Activated gamma-delta T cell treated with Interleukin-2 at 50 U/mL for 16 hours (primary cell): ENCODE measurements at places on chromosomes 4 and X.

- DNase-seq: no peak
These were observed 14.5 kb downstream of the PRSS48 start for GRCh38 chr4:151291485-151291884.

DNA sequence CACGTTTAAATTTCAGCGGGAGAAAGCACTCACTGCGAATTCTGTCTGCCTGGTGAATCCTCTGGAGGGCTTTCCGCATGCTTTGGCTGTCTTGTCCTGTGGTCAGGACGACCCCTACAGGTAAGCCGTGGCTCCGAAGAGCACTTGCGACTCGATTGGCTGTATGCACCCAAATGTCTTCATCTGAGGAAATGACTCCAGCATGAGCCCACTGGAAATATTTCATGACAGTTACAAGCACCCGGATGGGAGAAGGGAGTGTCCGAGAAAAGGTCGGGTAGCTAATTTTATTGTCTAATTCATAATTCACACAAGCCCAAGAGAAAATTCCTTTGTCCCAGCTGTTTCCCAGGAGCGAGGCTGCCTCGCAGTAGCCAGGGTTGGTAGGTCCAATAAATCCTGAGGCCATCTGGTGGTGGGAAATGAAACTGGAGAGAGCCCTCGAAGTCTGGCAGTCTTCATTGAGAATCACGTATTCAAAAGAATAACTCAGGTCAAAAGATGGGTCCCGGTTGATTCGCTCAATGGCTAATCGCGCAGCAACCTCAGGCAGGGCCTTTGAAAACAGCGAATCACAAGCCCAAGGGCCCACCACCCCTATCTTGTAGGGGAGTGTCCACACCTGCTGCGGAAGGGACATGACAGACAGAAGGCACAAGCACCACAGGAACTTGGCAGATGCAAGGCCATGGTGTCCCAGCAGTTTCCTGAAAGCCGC lies 6.6 kb downstream of the GUCY2F start:
- DNase-seq: no peak

DNA sequence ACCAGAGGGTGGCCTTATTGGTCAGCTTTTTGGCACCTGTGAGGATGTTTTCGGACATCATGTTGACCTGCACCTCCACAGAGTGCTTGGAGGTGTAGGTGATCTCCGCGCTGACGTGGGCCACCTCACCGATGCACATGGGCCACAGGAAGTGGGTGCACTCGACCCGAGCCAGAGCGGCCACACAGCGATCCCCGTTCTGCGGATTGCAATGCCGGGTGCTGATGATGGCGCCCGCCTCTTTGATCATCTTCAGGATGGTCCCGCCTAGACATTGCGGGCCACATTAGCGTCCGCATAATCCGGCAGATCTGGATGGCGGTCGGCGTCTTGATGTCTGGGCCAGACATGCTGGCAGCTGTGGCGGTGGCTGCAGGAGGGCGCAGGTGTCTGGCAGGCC lies 12.9 kb upstream of the N4BP2 start:
- DNase-seq: no peak

- DNase-seq: no peak
These were observed 72.3 kb downstream of the PAK3 start for GRCh38 chrX:111168314-111168713.

GRCh38 chr4:38292529-38292928 lies 332.3 kb downstream of the PTTG2 start:
- DNase-seq: no peak

DNA sequence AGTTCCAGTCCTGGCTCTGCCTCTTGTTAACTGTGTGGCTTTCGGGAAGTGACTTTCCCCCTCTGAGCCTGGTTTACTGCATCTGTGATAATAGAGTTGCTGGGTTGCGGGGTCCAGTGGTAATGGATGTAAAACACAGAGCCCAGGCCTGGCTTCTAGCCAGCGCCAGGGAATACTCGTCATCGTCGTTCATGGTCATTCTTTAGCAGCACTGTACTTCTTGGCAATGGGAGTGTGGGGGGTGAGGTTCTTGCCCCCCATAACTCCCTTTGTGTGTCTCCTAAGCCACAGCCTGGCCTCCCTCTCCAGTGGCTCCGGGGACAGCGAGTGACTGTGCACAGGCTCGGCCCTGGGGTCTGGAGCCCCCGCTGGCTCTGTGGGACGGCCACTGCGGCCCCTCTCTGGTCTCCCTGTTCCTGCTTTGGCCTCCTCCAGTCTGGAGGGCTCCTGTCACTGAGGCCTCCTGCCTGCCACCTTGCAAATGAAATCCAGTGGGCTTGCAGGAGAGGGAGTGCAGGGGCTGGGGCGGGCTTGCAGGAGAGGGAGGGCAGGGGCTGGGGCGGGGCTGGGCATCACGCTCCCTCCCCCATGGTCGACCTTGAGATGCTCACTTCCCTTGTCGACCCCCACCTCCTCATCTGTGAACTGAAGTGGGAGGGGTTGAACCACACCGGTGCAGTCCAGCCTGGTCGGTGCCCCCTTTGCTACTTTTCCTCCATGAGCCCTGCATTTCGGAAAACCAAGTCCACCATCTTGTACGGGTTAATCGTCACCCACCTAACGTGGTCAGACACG lies 13.2 kb downstream of the PSAPL1 start:
- no peak for DNase-seq

GRCh38 chr4:120435179-120435578 lies 368.5 kb upstream of the MAD2L1 start:
- DNase-seq: no peak

DNA sequence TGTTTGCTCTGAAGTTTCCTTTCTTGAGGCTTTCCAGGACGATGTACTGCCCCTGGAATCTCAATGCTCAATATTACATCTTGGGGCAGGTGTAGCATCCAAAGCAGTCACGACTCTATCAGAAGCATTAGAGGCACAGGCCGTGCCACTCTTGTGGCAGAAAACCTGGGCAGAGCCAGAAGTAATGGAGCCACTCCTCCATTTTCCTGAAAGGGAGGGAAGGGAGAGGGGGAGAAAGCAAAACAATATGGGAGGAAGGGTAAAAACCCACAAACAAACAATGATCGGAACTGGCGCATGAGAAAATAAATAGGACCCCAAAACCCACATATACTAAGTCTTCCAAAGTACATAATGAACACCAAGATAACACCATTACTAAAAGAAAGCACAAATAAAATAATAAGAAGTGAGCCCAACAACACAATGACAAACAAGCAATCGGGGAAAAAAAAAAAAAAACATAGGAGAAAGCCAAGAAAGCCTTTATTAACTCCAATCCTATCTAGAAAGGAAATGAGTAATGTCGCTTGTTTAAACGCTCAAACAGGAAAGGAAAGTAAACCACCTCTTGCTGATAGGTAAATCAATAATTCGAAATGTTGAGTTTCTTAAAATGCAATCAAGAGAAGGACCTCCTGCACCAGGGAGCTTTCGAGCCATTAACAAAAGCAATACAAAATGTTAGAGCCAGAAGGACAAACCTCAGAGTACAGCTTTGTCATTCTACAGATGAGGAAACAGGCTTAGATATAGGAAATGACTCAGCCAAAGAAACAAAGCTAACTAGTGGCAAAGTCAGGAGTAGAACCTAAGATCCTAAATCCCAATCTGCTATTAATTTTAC lies 117.4 kb downstream of the ATRX start:
- DNase-seq: no peak

DNA sequence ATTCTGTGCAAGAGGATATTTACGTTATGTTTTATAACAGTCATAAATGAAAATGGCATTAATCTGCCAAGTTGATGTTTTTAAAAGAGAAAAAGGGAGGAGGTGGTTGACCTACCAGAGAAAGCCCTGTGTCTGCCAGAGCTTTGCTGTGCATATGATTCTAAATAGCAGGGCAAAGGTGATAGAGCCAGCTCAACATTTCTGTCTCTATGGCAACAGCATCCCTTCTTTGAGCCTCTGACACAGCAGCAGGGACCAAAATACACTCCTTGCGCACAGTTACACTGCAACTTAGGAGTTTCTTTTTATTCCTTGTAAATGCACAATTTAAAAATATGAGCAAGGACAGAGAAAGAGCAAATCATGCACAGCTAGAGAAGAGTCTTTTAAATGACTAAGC lies 133.3 kb upstream of the RAI2 start:
- no peak for DNase-seq

DNA sequence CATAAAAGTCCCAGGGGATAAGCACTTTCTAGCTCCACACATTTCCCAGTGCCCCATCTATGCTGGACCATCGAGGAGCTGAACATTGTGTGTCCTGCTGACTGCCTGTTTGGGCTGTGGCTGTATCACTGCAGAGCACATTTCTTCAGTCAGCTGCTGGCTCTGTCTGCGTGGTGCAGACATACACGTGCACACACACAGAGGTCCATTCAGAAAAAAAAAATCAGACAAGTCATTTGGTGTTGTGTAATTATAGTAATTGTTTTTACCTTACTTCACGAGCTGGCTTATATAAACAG lies 1.1 kb upstream of the PDLIM3 start:
- no peak for DNase-seq

- DNase-seq: no peak
These were observed 79.5 kb upstream of the IRF2 start for GRCh38 chr4:184553891-184554290.

GRCh38 chrX:68995780-68996551 lies 167.1 kb downstream of the EFNB1 start:
- no peak for DNase-seq

GRCh38 chr4:73948990-73949706 lies 32.7 kb downstream of the PF4 start:
- no peak for DNase-seq
